Osteoblast (primary cell): ENCODE measurements at places on chromosomes 1 and 21. TPM values are rescaled to one million over a fixed set of nuclear protein-coding genes. Genes with fewer than 3 reads are reported as not detected.

DNA sequence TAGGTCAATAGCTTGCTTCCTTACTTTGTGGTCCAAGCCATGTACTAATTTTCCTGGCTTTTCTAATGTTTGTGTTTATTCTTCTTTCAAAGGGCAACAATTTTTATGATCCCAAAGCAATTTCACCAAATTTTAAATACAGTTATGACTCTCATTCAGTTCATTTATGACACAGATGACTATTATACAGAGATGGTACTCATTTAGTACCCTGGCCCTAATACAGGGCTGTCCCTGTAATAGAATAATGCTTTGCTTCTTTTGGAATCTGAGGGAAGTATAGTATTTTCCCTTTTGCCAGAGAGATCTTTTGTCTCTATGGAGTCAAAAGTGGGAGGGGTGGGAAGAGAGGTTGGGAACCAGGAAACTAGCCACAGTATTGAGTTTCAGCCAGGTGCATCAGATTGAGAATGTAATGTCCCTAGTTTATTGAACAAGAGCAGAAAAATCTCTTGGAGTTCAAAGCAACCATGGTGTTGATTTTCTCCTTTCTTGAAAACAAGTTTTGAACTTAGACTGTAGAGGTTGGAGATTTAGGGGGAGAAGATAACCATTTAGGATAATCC lies 20.4 kb downstream of the DENND2D start:
- no peak for DNase-seq

DNA sequence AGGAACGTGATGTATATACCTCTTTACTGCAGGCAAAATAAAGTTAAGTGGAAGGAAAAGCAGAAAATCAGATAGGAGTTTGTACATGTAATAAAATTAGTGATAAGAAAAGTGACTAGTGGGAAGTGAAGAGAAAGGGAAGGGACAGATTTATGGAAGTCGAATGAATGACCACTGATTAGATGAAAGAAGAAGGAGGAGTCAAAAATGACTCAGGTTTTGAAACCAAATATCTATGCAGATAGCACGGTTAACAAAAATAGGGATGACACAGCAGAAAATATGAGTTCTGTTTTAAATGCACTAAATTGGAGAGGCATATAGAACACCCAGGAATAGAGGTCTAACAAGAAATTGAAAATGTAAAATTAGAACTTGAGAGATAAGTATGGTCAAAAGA lies 128.0 kb downstream of the HMCN1 start:
- no peak for DNase-seq

- no peak for DNase-seq
These were observed 86.0 kb downstream of the TIAM1 start for GRCh38 chr21:31258073-31258472.

GRCh38 chr1:30984165-30984889 lies 75.8 kb upstream of the SDC3 start:
- DNase-seq: no peak

DNA sequence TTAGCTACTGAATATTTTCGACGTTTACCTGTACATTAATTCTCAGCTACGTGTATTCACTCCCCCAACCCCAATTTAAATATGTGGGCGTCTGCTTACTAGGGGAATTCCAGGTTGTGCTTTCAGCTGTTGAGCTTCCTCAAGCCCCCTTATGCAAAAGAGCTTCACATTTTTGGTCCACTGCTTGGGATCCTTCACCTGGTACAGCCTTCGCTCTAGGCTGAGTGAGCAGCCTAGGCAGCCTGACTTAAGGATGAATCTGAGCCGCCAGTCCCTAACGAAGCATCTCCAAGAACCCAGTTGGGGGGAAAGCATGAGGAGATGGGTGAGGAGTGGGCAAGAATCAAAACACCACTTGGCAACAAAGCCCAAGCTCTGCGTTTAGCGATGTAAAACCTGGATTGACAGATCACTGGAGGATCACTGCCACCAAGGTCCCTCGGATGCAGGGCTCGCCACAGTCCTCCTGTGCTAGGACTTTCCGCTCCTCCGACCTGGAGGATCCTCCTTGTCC lies 674 bp downstream of the BCL10 start:
- no peak for DNase-seq

- no peak for DNase-seq
These were observed 46.2 kb upstream of the PALMD start for GRCh38 chr1:99599678-99600175.

DNA sequence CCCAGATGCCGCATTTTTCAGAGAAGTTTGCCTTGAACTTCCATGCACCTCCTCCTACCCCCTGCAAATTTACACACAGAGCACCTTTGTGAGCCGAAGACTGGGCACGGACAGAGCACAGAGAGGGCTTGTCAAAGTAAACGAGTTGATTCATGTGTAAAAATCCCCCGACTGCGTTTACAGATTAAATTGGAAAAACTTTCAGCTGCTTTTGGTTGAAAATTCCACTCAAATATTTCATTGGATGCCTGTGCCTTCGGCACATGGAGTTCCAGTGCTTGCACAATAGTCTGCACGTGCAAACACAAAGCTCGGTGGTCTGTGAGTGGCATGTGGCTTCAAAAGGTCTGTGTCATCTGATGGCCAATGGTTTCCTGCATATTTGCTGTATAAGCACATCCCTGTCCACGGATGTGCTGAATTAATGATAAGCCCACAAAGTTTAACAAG lies 177.5 kb downstream of the SETD4 start:
- DNase-seq: no peak

The MAP1LC3C gene
- total RNA-seq: under 0.01 and 0.29 TPM in 2 replicates

The BRDT gene
- not detected in 2 replicates for total RNA-seq

The NUF2 gene
- 1.8 and 3.2 TPM in 2 replicates for total RNA-seq

The ARHGAP30 gene
- under 0.01 TPM in 1 of 2 replicates, not detected in the other for total RNA-seq

The TBX19 gene
- total RNA-seq: 1.1 and 1.5 TPM in 2 replicates

GRCh38 chr1:37901191-37901892 lies 42.0 kb upstream of the MTF1 start:
- DNase-seq: peak; percentile 11

- no peak for DNase-seq
These were observed 403.7 kb downstream of the SIPA1L2 start for GRCh38 chr1:232226197-232226712.
